ENCODE measurements at places on chromosomes 4 and X. TPM values are rescaled to one million over a fixed set of nuclear protein-coding genes. Genes with fewer than 3 reads are reported as not detected.

Gene RASSF6
- total RNA-seq: not detected

Gene RASL11B
- 4.1 TPM for total RNA-seq

DNA sequence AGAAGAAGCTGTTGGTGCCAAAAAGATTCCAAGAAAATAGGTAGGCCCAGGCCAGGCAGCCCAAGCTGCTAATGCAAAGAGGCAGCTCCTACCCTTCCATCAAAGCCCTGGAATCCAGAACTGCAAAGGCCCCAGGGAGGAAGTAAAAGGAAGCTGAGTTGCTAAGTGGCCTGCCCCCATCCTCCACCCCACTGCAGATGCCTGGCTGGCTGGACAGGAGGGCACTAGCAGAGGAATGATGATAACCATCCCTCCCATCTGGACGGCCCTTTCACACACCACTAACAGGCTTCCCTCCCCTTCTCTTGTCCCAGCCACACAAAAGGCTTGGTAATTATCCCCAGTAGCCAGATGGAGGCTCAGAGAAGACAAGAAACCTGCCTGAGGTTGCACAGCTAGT is 32.4 kb upstream of the PJA1 start:
- DNase-seq: no peak

DNA sequence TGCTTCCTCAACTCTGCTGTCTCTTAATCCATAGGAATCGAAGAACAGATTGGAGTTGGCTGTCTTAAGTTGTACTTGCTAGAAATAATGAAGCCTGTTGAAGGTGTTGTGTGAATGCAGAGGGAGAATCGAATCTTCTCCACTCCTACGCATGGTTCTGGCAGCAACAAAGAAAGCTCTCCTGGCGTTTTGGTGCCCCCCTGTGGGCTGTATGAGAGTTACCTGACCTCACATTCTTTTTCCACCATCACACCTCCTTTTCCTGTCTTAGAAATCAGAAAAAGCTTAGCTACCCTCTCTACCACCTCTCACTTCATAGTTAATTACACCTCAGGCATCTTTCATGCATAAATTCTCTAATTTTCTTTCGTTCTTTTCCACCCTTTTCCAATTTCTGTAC is 16.3 kb downstream of the KLF8 start:
- peak; percentile 39 for DNase-seq
